Activated CD8-positive, alpha-beta memory T cell treated with anti-CD3 and anti-CD28 coated beads, Interleukin-2, amount 50 U/mL, for 48 hours (primary cell): ENCODE measurements at places on chromosomes 11 and 22.

- DNase-seq = no peak
Observed at GRCh38 chr11:96506041-96506440, 116.2 kb downstream of the JRKL start.

DNA sequence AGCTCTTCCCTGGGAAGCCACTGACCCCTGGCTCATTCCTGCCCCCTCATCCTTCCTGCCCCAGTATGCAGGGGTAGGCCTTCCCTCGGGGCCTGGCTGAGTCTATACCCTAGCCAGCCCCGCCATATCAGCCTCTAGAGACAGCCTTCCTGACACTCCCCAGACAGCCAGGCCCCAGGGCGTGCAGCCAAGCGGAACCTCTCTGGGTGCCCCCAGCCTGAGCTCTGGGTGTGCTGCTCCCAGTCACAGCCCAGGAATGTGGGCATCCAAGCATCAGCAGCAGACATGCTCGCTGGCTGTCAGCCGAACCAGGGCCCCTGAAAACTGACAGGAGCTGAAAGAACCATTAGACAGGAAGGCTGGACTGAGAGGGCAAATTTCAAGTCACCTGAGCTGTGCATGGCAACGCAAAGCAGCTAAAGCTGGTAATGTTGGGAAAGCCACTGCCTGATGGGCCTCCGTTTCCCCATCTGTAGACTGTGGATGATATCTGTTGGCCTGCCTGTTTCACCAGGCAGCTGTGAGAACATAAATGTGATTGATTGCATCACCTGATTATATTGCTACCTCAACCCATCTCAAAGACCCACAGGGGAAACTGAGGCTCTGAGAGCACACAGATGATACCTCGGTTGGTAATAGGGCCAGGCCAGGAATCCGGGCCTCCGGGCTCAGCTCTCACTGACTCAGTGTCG is 93.2 kb downstream of the LRRC32 start:
- no peak for DNase-seq

GRCh38 chr11:2621894-2622293 is 77.9 kb downstream of the KCNQ1OT1 start:
- DNase-seq = no peak

DNA sequence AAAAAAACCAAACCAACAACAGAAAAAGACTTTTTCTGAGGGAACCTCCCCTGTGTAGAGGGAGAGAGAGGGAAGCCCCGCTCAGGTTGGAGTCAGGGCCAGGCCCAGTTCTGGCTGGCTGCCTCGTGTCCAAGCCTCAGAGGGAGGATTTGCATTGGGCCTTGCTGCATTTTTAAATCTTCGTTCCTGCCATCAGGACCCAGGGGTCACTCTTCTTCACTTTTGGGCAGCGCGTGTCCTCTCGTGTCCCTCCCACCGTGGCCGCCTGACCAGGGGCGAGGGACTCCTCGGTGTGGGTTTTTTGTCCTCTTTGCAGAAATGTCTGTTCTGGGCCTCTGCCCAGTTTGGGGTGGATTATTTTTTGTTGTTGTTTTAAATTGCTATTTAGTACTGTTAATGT is 57.9 kb downstream of the LRRC74B start:
- no peak for DNase-seq

GRCh38 chr11:108994887-108995286 is 330.0 kb downstream of the DDX10 start:
- DNase-seq = no peak

DNA sequence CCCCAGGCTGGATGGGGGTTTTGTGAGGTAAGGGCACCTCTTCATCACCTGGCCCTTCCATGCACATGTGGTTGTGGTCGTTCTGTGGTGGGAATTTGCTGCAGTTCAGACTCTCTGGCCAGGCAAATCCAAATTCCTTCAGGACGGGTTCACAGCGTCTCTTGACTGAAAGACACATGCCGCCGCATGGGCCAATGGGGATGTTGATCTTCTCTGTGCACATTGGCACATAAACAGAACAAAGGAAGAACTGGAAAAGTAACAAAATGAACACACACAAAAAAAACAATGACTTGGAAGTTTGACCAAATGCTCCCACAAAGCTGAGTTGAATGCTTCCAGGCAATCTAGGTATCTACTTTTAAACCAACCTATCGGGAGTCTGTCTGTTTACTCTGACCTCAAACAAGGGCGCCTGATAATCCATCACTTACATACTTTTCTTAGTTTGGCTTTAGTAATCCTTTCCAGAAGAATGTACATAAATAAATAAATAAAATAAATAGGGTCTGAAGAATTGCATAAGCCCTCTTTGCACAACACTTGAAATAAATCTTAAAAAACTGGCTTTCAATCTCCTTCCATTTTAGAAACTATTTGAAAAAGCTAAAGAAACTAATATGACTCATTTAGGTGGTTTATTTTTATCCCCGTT is 2.8 kb downstream of the FZD4 start:
- DNase-seq = no peak

GRCh38 chr11:60310407-60310998 is 16.6 kb upstream of the MS4A6E start:
- no peak for DNase-seq

DNA sequence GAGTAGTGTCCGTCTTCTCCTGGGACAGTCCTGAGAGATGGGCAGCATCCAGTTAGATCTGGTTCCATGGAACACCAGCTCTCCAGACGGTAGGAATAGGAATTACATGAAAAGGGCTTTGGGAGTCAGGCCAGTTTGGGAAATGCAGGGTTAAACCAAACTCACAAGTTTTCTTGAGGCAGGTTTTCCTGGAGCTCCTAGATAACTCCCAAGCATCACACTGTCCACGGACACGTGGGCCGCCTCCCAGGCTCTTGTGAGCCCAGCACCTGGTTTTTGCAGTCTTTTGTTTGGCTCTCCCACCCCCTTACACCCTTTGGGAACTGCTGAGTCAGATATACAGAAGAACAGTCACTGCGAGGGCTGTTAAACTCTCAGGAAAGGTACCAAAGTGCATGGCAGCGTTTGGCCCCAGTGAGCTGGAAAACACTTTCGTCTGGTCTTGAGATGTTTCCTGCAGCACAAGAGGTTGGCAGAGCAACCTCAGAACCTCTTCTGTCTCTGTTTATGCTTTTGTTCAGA is 90.0 kb downstream of the BCR start:
- no peak for DNase-seq

- no peak for DNase-seq
Observed at GRCh38 chr11:35750981-35751663, 88.5 kb downstream of the TRIM44 start.

- DNase-seq = no peak
Observed at GRCh38 chr11:75797116-75797515, 17.9 kb upstream of the UVRAG start.

- no peak for DNase-seq
Observed at GRCh38 chr11:64298966-64299846, 952 bp upstream of the CATSPERZ start.

GRCh38 chr11:134542401-134543165 is 130.5 kb upstream of the B3GAT1 start:
- peak; percentile 30 for DNase-seq

- peak; percentile 62 for DNase-seq
Observed at GRCh38 chr11:63680834-63681320, 423 bp upstream of the RTN3 start.

DNA sequence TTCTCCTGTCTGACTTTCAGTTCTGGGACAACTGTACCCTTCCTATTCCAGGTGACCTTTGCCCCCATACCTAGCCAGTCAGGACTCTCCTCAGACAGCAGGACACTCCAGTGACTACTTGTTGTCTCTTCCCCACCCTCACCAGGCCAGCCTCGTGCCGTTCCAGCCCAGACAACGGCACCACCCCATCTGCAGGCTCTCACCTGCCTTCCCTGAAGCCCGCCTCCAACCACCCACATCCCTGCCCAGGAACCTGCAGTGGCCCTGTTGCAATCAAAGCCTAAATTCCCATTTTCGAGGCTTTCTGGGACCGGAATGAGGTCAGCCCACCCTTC is 3.7 kb downstream of the IL2RB start:
- no peak for DNase-seq

- no peak for DNase-seq
Observed at GRCh38 chr22:24291515-24292201, 21.0 kb downstream of the SPECC1L start.

- DNase-seq = peak; percentile 33
Observed at GRCh38 chr11:1741741-1742140, 8.7 kb downstream of the IFITM10 start.

- DNase-seq = no peak
Observed at GRCh38 chr11:126756855-126757254, 243.7 kb downstream of the KIRREL3 start.

GRCh38 chr11:32113920-32114203 is 23.0 kb downstream of the RCN1 start:
- DNase-seq = no peak

DNA sequence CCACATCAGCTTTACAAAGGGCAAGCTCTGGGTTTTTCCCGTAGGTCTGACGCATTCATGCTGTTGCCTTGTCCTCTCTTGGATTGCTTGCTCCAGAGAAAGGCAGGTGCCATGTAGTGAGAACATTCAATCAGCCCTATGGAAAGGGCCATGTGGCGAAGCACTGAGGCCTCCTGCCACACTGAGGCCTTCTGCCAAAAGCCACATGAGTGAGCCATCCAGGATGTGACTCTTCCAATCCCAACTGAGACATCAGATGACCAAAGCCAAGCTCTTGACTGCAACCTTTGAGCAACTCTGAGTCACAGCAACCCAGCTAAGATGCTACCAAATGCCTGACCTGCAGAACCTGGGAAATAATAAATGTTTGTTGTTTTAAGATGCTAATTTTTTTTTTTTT is 9.0 kb upstream of the PANX3 start:
- DNase-seq = no peak

DNA sequence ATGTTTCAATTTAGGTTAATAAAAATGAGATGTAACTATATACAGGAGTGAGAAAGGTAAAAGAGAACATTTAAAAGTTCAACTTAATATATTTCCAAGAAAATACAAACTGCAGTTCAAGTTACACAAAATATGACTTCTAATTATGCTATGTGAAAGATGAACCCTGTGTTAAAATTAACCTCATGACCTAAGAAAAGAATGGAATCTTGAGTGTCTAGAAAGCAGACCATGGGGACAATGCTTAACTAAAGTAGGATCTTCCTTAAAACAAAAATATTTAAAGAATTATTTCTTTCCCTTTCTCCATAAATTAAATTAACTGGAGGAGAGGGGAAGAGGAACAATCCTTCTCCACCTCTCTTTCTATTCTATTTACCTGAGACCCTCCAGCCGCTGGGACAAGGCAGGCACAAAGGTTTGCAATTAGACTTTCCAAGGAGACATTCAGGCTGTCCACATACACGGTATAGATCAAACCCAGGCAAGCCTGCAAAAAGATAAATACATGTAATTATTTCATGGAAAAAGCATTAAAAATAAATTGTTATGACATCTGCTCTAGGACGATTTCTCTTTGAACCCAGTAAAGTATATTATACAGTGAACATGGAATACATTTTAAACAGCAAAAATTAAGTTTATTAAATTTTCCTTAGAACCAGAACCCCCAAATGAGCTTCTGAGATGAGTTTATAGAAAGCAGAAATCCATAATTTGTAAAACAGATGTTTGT is 264.5 kb downstream of the SBF2 start:
- no peak for DNase-seq

- DNase-seq = peak; percentile 43
Observed at GRCh38 chr22:19878461-19879245, 24.0 kb upstream of the GNB1L start.
